Fibroblast of skin of right biceps (primary cell): ENCODE measurements at places on chromosomes 7 and 10.
A peak's percentile ranks its signal among the peaks of the same experiment; 100 is the strongest.

DNA sequence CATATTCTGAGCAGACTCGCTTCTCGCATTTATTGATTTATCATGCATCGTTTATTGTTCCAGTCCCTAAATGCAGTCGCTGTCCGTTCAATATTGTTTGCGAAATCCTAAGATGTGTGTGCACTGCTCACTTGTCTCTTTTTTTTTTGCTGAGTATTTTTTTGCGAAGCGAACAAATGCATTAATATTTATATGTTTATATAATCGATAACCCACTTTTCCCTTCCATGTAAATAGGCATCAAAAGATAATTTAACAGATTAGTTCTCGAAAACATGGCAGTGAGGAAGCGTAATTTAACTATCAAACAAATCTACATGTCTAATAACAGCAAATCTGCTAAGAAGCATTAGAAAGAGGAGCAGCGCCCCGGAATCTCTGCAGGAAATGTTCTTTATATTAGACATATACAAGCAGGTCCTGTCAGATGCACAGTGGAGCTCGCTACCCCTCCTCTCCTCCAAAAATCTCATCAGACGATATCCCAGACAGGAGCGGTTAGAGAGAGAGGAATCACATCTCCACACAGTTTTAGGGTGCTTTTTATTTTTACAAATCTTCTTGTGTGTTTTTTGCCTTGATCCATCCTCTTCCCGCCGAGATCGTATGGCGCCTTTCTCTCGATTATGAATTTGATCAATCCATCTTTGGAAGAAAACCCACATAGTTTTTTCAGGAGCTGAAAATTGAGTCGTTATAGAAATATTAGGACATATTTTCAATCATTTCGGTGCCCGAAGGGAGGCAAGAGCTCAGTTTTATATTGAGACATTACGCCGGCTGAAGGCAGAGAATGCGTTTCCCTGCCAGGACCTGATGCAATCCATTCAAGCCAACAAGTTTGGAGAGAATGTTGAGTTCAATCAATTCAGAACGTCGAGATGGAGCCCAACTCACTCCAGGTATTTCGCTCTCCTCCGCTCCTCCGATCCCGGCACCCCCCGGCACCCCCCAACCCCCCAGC is at the start of gene ARID5B:
Gene ARID5B (plus strand): TSS at position 871 of the 964 bp plus-strand sequence. CDS start 11 bp downstream, at position 882.
- DNase-seq, result peak; percentile 82

GRCh38 chr7:9945131-9945530 is 1028.5 kb upstream of the PHF14 start:
- DNase-seq, result no peak

- DNase-seq, result peak; percentile 68
Measured at GRCh38 chr10:132420981-132421846, 24.2 kb downstream of the PWWP2B start.

- no peak for DNase-seq
Measured at GRCh38 chr10:99451499-99451788, 21.0 kb upstream of the GOT1 start.

GRCh38 chr10:104351061-104351702 is 2.5 kb upstream of the CFAP58 start:
- peak; percentile 87 for DNase-seq

DNA sequence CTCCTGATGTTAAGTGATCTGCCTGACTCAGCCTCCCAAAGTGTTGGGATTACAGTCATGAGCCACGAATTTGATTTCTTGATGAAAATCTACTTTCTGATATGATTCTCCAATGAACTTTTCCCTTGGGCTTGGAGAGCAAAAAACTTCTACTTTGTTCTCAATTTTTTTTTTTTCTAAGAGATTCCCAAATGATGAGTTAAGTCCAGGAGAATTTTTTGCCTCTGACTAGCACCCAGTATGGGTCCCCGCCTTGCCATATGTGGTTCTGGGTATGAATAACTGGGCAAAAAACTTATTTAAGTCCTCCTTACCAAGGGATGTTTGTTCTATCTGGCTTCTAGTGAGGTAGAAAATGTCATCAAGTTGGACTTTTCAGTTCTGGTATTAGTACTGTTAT is 147.9 kb upstream of the LYZL1 start:
- peak; percentile 96 for DNase-seq
